Activated T-cell treated with anti-CD3 and anti-CD28 coated beads for 24 hours (primary cell): ENCODE measurements at places on chromosomes 2 and 18.

DNA sequence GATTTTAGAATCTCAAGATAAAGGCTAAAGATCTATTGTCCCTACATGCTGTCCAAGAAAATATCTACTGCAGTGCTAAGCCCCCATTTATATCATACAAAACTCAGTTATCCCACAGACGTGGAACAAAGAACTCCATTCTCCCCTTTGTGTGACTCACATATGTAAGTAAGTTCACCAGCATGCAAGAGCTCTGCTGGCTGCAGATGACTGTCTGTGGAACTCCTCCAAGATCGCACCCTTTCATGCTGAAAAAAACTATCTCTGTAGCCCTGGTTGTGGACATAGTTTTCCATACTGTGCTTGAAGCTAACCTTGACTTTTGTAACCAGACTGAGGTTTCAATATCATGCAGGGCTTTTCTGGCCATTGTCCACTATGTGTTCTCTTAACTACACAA lies 207.1 kb downstream of the ZNF521 start:
- no peak for DNase-seq

- no peak for DNase-seq
Observed at GRCh38 chr18:70219688-70220087, 14.2 kb upstream of the RTTN start.

DNA sequence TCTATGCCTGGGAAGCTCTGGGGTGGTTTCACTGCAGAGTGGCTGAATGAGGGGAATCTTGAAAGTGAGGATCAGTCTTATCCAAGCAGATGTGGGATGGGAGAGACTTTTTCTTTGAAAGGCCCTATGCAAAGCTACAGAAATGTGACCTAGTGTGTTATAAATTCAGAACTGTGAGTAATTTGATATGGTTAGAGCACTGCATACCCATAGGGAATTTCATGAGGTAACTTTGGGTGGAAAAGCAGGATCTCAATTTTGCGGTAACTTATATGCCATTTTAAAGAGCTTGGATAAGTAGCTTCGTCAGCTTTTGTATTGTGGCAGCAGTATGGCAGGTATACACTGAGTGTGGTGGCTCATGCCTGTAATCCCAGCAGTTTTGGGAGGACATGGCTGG lies 40.9 kb downstream of the GULP1 start:
- no peak for DNase-seq

DNA sequence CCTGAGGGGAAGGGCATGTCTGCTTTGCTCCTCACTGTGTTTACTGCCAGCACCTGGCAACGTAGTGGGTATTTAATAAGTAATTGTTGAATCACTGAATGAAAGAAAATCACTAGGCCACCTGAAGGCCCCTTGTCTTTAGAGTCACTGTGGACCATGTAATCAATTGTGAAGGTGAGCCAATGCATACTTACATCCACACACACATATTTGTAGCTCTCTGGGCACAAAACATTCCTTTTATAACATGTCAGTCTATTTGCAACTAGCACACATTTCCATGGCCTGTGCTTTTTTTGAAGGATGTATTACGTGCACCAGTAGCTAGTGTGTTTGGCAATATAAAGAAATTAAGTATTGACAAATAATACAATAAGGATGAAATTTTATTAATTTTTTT lies 11.2 kb downstream of the ATP8B1 start:
- DNase-seq, result no peak

GRCh38 chr2:178128836-178129630 lies 16.8 kb downstream of the RBM45 start:
- no peak for DNase-seq

DNA sequence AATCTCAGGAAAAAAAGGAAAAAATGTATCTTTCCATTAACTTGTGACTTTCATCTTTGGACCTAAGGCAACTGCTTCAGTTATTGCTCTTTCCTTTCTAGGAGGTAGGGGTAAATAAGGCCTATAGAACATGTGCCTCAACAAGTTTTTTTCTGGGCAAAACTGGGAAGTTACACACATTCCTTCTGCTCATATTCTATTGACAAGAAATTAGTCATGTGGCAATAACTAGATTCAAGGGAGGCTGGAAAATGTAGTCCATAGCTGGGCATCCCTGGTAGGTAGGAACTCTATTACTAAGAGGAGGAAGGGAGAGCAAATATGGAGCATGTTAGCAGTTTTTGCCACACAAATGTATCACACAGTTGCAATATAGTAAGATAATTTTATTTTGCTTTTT lies 37.7 kb upstream of the NEMP2 start:
- DNase-seq, result no peak
